ENCODE measurements at places on chromosomes 5 and 9.

- peak; percentile 51 for DNase-seq
Measured at GRCh38 chr9:137387114-137387890, 35.7 kb downstream of the EXD3 start.

DNA sequence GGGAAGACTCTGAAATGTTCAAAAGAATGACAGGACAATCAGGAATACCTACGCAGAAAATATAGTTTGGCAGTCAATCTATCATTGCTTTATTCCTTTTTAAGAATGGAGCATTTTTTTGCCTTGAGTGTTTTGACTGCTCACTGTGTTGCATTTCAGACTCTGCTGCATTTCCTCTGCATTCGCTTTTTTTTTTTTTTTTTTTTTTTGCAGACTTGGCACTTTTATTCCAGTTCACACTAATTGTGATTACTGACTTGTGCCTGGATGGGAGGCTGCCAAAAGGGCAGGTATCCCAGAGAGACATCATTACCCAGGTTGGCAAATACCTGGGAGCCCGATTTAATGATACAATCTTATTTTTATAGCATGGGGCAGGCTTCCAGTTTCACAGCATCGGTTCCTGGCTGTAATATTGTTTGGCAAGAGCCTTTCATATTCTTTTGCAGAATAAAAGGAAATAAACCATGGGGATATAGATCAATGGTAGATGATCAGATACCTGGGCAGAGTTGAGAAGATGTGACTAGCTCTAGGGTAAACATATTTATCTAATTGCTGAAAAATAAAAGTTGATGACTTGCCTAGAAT is 1132.6 kb downstream of the MAT2B start:
- DNase-seq, result no peak

GRCh38 chr5:14628346-14628745 is 36.2 kb upstream of the OTULIN start:
- DNase-seq, result no peak

DNA sequence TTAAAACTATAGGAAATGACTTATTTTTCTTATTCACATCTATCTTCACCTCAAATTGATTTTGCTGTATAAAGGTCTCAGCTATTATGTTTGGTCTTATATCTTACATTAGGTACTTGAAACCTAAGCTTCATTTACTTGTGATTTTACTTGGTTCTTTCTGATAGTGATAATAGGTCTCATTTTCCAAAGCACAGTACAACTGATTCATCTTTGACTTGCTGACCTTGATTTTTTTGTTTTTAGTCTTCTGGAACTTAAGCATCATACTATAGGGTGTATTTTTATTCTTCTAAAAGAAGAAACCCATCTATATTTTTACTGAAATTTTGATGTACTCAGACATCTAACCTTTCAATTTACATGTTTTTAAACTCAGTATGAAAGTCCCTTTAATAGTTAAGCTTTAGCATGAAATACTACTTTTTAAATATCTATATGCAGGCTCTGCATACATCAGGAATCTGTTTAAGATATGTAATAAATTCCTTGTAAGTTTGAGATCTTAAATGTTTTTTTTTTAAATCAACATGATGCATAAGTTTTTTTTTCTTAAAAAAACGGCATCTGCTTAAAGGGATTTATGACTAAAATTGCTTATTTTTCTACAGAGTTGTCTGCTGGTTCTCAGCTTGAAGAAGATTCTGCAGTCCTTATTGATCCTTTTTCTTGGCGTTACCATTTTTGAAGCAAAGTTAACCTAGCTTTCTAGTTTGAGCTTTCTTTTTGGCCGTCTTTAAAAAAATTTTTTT is 13.3 kb downstream of the MATR3 start:
- DNase-seq, result no peak

- DNase-seq, result no peak
Measured at GRCh38 chr5:28743025-28743715, 1704.8 kb upstream of the CDH9 start.

DNA sequence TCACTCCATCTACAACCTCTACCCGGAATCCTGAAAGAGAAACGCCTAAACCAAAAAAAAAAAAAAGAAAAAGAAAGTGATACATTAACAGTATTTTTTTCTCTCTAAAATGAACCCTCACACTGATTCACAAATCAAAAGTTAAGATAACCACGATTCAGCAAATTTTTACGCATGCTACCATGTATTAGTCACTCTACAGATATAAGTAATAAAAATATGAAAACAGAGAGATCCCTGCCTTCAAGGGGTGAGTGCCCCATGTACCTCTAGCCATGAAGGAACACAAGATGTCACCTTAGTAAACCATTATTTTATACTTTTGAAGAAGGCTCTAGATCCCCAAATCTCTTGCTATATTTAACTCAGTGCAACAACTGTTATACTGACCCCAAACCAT is 33.4 kb downstream of the CEMIP2 start:
- DNase-seq, result no peak

DNA sequence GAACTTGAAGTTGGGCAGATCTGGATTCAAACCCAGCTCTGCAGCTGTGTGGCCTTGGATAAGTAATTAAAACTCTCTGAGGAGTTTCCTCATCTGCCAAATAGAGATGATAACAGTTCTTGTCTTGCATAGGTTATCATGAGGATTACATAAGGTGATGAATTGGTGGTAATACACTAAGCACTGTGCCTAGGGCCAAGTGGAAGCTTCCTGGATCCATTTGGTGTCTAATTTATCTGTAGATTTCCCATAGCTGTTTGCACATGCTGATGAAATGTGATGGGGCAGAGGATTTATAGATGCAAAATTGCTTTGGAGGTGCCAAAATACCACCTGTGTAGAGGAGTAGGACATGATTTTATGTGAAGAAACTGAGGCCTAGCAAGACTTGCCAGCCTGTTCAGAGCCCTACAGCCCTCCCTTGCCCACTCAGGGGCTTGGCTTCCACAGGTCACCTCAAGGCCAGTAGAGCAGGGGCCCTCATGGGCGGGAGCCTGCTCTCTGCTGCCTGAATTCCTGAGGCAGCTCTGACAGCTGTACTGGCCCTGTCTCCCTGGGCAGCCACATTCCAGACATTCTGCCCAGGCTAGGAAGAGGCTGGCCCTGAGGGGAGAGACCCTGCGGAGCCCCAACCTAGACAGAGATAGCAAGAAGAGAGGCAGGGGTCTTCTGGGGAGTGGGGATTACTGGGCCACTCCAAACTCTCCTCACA is 5.9 kb upstream of the FAT2 start:
- no peak for DNase-seq

DNA sequence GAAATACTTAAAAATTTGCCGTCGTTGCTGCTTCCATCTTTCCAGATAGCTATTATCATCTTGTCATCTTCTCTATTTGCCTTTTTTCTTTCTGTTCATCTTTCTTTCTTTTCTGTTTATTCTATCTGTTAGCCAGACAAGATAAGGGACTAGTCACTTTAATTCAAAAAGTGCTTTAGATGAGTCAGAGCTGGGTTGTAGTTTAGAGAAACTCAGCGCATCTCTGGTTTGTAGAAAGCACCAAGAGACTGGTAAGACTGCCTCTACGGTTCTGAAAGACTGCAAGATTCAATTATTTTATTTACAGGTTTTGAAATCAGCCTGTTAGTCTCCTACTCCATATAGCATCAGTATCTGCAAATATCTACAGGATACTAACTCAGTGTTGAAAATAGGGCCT is 562.8 kb upstream of the RIOK2 start:
- DNase-seq, result no peak

DNA sequence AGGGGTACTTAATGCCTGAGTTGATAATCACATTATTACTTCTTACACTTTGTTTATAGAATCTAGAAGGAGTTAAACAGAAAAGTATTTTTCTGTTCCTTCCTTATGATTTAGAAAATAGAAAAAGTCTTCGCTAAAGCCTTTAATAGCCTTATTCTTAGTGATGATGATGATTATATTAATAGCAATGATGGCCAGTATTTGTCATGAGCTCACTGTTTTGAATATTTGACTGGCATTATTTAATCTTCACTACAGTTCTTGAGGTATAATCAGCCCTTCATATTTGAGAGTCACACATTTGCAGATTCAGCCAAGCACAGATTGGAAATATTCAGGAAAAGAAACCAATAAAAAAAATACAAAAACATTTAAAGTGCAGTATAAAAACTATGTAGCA is 23.3 kb downstream of the NIPBL start:
- no peak for DNase-seq

DNA sequence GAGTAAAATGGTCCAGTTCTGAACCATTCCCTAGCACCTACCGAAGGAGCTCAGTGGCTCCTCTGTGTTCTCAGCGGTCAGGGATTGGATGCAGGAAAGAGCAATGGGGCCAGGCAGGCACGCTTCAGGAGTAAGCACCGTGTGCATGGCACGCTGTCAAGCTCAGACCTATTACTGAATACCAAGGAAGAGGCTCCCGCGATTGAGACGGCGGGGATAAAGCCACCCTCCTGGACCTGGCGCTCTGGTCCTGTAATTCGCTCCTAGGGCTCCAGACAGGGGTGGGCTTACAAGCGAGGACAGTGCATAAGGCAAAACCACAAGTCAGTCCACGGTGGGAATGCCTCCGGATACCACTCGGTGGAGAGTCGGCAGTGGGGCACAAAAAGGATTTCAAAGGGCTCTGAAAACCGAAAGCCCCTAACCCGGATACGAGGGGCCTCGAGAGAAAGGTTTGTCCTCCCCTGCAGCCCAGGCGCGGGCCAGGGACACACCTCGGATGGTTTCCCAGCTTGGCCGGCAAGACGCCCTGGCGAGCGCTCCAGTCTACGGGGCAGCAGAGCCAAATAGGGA is 988 bp downstream of the OXCT1 start:
- peak; percentile 5 for DNase-seq

DNA sequence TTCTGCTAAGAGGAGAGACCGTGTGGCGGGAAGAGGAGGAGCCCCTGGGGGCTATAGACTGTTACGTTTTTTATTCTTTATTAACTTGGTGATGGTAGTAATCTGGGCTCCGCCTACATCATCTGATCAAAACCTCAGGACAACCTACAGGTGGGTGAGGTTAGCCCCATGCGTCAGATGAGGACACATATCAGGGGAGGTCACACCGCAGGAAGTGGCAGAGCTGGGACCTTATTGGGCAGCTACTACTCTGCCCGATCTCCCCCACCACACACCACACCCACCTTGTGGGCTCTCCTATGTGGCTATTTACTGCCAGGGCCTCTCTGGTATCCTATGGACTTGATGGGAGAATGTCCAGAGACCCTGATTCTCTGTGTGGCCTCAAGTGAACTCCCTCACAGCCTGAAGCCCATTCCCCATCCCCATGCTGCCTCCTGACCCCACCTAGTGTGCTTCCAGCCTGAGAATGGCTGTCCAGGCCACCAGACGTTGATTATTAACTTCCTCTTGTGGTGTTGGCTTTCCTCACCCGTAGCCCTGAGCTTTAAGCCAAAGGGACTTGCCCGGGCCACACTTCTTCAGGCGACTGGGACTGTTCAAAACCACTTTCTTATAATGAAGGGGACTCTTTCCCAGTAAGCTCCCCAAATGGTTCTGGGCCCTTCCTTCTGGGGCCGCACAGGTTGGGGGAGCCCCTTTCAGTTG is 8.2 kb downstream of the UNC5A start:
- no peak for DNase-seq

DNA sequence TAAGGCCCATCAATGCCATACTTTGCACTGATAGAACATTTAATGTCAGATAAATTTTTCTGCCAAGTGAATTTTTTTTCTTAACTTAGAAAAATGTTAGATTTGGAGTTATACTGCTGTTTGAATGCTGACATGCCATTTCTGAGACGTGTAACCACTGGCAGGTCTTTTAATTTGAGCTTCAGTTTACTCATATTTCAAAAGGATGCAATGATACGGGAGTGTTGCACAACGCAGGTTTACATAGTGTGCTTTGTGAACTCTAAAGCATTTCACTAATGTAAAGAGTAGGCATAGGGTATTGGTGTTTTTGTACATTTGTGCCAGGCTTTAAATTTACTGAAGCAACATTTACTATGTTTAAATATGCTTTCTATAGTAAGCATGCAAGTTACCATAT is 4.2 kb downstream of the ZBTB43 start:
- no peak for DNase-seq

DNA sequence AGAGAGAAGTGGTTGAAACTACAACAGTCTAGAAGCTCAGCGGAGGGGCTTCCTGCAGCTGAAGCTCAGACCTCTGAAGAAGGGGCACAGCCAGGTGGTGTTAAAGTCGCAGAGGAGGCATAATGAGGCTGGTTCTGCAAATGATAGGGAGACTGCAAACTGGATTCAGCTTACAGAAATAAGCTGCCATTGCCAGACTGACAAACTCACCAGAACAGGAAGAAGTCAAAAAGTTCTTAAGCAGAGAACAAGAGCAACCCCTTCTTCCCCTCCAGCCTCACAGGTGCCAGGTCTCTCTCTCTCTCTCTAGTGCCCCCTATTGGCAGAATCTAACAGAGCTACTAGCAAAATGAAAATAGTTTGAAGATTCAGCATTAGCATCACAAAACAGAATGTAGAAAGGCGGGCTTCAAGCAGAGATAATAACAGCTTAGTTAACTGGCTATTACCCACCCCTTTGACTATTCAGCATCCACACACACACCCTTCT is 76.7 kb downstream of the GRAMD2B start:
- DNase-seq, result no peak

GRCh38 chr9:87112656-87113055 is 165.3 kb upstream of the GAS1 start:
- DNase-seq, result no peak

DNA sequence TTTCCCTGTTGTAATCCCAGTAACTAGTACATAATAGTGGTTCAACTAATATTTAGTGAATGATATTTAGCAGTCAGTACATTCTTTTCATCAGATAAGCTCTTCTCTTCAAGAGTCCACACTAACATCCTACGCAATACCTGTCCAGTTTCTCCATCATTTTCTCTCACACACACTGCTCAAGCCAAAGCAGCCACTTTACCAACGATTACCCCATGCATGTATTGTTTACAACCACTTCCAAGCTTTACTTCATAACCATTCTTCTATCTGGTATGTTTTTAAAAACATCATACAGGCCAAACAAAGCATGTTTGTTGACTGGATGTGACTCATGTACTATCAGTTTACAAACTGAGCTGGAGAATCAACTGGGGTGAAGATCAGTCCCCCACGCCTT is 7.3 kb downstream of the UBTD2 start:
- no peak for DNase-seq

DNA sequence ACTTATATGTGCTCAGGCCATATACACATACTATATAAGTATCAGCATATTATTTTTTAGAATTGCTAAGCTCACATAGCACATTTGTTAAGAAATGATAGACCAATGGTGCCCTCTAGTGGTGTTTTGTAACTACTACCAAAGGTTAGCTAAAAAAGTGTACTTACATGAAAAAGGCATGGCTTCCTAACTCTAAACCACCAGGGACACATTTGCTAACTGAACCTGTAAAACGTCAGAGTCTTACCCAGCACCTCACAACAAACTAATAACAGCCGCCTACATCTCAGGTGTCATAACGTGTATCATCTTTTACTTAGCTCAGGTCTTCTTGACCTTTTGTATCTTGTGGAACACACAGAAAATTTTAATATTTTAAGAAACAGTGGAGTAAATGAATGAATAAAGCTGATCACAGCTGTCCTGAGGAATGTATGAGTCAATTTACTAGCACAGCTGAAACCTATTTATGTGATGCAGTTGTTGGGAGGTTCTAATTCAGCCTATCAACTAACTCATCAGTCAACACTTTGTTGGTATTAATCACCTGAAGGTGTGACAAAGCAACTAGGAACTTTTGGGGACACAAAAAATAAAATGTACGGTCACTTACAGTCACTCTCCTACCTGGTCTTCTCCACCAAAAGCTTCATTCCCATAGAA is 72.9 kb downstream of the BAAT start:
- DNase-seq, result peak; percentile 63
